ENCODE measurements at places on chromosomes 1 and 21.

GRCh38 chr1:207811920-207812720, 60.3 kb downstream of the CD46 start:
- no peak for DNase-seq

DNA sequence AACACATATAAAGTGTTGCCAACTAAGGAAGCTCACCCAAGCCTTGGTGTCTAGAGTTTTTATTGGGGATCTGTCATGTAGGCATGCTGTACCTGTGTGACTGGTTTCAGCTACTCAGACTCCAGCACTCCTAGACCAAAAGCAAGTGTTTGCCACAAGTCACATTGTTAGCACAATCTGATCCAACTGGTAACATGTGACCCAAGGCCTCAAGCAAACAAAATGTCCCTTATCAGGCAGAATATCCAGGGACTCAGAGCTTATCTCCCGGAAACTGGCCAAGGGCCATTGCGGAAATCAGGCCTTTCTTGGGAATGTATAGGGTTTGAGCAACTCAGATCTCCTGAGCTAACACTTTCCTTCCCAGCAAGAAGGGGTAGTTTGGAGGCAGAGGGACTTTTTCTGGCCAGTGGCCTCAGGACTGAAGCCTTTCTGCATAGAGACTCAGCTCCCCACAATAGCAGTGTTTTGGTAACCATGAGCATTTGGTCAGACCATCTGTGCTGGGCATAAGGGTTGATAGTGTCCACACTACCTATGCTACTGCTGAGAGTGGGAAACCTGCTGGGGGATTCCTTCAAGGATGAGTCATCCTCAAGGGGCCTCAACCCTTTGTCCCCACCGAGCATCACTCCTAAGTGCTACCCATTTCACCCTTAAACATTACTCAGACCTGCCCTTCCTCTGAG, 29.6 kb downstream of the NHLH2 start:
- DNase-seq: no peak

- DNase-seq: no peak
Observed at GRCh38 chr1:41101076-41101475, 79.6 kb upstream of the SLFNL1 start.

DNA sequence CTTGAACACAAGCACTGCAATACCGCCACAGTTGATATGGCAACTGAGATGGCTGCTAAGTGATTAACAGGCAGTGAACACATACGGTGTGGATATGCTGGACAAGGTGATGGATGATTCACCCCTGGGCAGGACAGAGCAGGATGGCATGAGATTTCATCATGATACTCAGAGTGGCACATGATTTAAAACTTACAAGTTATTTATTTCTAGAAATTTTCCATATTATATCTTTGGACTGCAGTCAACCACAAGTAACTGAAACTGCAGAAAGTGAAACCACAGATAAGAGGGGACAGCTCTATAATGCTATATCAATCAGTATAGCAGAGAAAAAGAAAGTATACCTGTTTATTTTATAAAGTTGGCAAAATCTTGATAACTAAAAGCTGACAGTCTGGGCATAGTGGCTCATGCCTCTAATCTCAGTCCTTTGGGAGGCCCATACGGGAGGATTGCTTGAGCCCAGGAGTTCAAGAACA, 47.9 kb downstream of the PHACTR4 start:
- DNase-seq: no peak
